ENCODE measurements at places on chromosomes 7 and 10.
A peak's percentile ranks its signal among the peaks of the same experiment; 100 is the strongest.

DNA sequence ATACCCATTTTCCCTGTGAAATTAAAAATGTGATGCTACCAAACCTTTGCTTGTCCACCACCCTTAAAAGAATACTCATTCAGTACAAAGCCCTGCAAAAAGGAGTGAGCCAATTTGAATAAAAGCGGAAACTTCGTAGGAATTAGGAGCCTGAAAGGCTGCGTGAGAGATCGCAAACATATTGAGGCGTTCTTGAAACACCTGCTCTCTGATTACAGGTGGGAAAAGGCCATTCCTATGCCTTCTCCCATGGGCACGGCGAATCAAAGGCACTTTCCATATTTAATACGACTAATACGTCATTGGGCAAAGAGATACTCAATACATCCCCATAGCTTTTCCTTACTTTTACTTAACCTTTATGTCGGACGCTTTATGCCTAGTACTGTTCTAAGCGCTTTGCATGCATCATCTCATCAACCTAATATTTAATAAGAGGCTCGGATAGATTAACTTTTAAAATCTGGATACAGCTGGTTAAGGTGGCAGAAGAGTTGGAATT lies 30.9 kb upstream of the KMT2E start:
- no peak for DNase-seq

DNA sequence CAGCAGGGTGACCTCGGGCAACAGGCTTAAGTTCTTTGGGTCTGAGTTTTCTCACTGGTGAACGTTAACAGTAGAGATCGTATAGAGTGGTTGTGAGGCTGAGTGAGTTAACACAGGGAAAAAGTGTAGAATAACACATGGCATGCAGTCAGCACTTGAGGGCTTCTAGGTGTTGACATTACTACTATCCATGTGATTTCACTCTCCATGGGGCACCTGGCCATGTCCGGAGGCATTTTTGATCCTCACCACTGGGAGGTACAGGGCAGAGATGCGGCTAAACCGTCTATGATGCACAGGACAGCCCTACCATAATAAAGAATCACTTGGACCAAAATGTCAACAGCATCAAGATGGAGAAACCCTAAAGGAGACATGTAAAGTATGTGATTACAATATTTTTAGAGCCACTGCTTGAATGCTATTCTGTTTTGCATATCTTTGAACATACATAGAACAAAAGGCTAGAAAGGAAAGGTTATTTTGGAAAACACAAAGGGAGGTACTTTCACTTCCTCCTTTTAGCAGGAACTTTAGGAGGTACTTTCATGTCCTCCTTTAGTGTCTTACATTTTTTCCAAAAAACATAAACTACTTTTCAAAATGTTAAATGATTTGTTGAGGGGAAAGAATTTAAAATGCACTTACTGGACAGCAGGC lies 44.3 kb downstream of the NOD1 start:
- DNase-seq = no peak

DNA sequence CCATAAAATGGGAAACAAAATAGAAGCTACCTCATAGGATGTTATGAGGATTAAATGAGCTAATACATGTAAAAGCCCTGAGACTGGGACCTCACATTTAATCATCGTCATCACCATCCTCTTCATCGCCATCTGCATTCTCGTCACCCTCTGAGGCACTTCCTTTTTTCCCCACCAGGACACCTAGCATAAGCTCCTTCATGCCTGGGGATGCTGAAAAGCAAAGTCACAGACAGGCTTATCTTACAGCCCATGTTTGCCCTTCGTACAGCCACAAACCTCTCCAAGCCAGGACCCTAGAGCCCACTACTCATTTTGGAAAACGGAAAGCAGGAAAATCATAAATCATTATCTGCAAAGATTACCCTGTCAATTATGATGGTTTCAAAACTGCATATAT lies 249.6 kb downstream of the GPAM start:
- DNase-seq = no peak

DNA sequence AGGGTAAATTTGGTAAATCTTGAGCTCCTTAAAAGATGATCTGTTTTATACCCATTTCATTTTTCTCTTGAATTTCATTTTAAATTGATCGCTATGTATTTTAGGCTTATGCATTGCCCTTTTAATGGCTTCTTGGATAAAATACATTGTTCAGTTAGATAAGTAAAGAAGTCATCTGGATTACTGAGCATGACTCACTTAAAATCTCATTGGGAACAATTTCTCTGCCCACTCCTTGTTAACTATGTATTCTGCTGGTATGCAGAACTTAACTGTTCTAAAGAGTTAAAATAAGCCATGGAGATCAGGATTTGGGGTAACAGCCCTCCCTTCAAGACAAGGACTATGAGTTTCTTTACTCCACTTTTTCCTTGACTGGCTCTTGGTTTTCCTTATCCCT lies 134.2 kb downstream of the SND1 start:
- DNase-seq = no peak

GRCh38 chr10:30834153-30834552 lies 197.5 kb downstream of the ZNF438 start:
- no peak for DNase-seq

DNA sequence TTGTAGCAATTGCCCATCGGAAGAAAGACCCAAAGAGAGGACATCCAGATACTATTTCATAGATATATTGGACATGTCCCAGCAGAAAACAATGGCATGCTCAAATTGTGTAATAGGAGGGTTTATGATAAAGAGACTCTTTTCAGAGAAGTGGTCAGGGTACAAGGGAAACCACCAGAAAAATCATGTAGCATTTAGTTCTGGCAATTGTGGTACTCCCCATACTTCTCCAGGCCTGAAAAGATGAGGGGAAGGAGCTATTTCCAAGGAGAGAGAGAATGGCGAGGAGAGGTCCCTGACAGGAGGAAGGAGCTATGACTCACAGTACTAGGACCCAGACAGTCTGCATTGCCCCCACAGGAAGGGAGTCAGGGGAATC lies 68.4 kb upstream of the ADO start:
- DNase-seq = no peak

- DNase-seq = no peak
These were observed 118.1 kb downstream of the ANLN start for GRCh38 chr7:36507475-36508440.

DNA sequence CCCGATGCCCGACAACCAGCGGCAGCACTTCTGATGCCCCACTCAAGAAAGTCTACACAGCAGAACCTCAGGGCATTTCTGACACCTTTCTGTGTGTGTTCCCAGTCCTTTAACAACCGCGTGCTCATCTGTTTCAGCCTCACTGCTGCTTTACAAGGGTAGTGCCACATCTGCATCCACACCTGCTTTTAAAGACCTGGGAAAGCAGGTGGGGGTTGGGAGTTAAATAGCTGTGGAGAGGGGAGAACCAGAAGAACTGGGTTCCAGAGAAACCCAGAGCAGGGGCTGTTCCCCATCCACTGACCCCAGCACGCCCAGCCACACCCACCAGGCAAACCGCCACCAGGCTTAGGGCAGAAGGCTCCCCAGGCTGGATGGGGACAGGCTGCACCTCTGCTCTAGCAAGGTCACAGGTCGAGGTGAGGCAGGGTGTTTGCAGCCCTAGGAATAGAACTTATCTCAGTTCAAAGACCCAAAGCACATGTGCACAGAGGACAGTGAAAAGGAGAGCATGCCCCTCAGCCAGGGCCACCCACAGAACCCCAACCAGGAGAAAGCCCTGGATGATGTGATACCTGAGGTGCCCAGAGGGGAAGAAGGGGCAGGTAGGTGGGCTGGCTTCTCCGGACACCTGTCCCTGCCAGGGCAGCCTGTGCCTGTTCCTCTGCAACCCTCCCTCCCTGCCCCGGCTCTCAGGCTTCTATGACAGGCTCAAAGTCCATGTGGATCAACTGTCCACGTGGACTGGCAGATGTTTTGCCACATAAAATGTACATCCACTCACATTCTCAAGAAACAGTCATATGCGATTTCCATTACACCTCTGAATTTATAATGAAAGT lies 51.3 kb downstream of the COBL start:
- no peak for DNase-seq

DNA sequence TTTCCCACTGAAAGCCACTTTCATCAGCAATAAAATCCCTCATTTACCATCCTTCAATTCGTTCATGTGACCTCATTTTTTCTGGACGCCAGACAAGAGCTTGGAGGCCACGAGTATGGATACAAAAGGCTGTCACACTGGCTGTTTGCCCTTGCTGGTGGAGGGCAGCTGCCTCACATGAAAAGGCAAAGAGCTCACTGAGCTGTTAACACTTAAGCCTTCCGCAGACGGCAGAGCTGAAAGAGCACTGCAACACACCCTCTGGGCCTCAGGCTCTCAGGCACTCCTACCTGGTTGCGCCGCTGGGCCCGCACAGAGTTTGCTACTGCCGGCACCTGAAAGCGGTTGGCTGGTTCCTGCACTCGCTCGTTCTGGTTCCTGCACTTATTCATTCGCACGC lies 193.5 kb downstream of the CFTR start:
- no peak for DNase-seq

DNA sequence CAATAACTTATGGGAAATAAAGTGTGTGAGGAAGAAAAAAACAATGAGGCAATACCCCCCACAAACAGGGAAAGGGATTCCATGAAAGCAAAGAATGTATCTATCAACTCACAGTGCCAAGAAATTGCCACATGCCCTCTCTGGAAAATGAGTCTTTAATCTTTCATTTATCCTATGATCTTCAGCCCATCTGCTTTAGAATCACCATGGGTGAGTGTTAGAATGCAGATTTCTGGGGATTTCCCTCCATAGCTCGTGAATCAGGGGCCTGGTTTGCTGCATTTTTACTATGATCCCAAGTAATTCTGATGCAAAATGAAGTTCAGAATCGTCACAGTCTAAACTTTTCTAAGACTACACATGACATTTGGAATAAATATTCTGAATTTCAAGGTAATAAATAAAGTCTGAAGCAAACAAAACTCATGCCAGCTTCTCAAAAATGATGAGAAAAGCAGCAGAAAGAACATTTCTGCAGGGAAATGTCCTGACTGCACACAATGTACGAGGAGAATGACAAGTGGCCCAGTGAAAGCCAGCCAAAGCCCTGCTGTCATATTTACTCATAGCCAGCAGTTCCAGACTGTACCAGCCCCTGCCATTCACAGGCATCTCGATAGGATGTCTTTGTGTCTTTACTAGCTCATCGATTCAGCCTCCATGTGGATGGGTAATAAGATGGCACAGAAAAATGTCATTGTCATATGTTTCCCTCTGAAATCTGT lies 167.1 kb downstream of the ELMO1 start:
- no peak for DNase-seq

- peak; percentile 30 for DNase-seq
These were observed 1.7 kb downstream of the ZEB1 start for GRCh38 chr10:31320550-31321211.

GRCh38 chr7:143250822-143251221 lies 12.4 kb upstream of the GSTK1 start:
- no peak for DNase-seq

DNA sequence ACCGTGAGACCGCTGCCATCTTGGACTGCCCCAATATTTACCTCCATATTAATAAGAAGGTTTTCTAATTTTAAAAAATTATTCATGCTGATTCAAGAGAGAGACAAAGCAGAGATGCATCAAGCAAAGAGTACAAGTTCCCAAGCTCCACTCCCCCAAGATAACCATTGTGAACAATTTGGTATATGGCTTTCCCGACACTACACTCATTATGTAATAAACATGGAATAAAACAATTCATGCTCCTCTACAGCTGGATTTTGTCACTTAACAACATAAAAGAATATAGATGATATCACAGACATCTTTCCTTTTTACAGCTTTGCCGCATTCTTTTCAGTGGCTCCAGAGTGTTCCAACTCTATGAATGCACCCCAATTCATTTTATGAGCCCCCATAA lies 307.6 kb downstream of the FGFR2 start:
- DNase-seq = no peak

- no peak for DNase-seq
These were observed 64.5 kb downstream of the MCMBP start for GRCh38 chr10:119807960-119808697.

- no peak for DNase-seq
These were observed 10.6 kb downstream of the ZFAND2A start for GRCh38 chr7:1149351-1149794.

DNA sequence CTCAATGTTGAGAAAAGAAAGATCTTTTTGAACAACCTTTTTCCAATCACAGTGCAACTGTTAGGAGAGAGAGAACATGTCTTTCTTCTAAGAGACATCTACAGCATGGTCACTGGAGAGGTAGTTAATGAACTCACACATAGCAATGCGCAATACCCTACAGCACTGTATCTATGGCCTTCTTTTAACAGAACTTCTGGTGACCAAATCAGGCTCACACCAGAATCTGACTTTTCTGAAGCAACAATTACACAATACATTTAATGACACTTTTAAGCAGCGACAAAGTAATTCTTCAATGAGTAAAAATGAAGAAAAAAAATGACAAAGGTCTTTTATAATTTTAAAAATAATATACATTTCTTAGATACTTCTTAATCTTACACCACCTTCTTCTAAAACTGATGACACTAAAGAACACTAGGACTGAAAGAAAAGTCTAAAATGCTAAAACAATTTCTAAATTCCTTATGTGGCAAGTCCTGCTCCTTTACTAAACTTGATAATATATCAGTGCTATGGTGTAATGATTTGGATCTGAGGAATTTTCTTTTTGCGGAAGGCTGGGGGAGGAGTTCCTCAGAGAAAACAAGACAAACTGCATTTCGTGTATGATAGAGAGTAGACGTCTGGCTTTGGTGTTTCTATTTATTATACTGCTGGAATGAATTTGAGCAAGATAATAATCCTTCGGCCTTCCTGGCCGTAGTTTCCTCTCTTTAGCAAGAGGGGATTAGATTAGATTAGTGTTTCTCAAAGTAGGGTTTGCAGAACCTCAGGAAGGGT lies 166.3 kb downstream of the ZNF438 start:
- DNase-seq = no peak

GRCh38 chr10:95655571-95656290 lies 780 bp downstream of the ALDH18A1 start:
- DNase-seq = peak; percentile 12

DNA sequence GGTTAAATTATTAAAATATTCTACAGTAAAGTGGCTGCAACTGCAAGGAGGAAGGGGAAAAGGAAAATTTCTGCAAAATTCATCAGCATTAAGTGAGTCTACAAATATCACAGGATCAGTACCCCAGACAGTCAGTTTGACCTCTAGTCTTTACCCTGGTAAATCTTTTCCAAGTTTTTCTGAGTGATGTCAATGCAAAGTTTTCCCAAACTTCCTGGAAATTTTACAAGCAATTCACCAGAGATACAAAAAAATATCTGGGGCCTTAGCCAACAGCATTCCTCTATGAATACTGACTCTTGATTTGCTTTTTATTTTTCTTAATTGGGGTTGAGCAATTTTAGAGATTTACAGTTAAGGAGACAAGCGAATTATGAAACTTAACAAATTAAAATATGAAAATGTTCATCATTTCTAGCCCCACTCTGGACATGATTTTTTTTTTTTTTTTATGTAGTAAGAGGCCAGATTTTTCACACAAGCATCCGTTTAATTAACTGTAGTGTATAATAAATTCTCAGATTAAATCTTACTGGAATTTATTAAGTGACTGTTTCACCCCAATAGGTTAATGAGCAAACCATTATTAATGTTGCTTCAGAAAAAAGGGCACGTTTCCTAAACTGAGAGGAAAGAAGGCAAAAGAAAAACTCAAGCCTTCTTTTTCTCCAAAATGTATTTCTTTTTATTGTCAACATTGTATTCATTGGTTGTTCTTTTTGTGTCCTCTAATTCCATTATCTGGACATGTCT lies 539.5 kb upstream of the FZD8 start:
- DNase-seq = no peak

- no peak for DNase-seq
These were observed 1133.7 kb downstream of the GATA3 start for GRCh38 chr10:9188022-9188810.
